ENCODE measurements at places on chromosomes 3 and 15.

DNA sequence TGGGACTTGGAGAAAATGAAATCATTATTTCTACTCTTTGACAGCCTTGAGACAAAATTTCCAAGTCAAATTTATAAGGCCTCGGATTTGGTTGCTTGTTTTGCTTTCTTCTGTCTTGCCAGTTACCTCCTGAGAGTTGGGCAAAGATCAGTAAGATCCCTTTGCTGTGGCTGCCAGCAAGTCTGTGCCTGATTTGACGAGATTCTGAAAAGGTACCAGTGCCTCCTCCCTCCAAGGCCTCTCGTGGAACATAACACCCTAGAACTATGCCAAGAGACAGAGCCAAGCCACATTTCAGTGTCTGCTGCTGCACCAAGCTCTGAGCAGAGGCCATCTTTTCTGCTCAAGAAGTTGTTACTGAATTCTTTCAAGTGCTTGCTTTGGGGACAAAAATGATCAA lies 61.0 kb downstream of the GTPBP8 start:
- DNase-seq, result no peak

DNA sequence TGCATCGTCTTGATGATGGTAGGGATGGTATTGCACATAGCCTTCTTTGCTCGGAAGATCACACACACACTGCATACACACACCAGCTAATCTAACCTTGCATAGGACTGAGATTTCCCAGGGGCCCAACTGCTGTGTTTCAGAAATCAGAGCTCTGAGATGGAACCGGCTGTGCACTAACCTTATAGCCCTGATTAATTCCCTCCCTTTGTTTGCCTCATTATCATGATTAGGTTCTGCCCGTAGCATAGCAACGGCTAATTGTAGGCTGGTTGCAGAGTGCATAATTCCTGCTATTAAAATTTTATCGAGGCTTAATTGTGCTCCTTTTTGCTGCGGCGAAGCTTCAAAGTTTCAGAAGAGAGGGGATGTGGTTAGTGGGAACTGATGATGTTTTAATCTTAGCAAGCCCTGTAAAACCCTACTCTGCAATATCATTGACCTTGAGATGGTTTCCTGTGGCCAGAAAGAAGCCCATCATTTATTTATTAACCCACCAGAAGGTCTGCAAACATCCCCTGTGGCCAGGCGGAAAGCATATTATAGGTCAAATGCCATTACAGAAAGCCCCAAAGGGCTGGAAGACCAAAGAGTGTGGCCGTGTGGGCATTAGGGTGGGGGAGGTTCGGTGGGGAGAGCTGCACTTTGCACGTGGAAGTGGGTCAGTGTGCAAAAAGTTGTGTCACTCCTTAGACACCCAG lies 56.2 kb upstream of the GLCE start:
- no peak for DNase-seq

DNA sequence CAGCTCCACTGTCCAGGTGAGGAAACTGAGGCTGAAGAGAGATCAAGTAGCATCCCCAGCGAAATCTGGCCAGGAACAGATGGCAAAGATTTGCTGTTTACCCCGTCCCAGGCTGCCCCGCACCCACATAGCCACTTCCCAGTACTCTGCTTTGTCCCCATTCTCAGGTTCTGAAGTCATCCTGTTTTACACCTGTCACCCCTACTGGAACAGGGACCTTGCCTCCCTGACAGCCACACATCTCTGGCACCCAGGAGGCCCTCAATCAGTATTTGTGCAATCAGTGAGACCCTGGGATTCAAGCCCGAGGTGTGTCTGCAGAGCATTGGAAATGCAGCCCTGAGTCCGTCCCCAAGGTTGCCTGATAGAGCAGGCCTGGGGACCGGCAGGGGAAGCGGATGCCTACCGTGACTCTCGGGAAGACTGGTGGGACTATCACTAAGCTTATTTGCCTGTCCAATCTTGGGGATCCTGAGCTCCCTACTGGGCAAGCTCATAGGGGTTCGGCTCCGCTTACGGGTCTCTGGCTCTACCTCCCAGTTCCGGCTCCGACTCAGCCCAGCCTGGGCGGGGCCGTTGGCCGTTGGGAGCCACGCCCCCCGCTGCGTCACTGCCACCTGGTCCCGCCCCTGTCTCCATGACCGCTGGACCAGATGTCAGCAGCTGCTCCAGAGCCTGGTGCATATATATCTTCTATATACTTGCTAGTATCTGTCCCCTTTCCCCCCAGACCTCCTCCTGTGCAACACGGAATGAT lies 17.5 kb upstream of the FANCD2 start:
- DNase-seq, result peak; percentile 9

DNA sequence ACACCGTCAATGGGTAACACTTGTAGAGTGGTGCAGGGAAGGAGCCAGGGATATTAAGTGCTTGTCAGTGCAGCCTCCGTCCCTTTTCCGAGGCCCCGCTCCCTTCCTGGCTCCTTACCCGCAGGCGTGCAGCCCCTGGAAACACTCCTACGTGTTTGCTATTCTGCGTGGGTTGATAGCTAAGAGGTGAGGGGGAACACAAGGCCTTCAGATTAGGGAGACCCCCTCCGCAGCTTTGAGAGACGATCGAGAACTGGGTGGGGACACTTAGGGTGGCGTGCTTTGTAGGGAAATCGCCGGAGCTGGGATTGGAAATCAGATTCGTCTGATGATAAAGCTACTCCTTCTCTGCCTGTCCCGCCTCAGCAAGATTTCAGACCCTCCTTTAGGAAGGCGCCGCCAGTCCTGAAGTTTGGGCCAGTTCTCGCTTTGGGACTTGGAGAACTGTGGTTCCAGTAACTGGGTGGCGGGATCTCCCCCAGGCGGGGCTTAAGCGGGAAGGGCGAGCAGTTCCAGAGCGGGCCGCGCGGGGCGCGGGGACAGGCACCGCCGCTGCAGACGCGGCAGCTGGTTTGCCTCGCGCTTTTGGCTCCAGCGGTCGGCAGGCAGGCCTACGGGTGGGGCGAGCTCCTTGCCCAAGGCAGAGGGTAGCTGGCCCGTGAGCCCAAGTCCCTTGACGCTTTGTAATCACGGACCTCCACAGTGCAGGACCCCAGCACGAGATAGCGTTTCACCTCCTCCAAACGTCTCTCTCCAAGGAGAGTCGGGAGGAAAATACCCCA lies 8.0 kb upstream of the FAM107A start:
- peak; percentile 41 for DNase-seq

DNA sequence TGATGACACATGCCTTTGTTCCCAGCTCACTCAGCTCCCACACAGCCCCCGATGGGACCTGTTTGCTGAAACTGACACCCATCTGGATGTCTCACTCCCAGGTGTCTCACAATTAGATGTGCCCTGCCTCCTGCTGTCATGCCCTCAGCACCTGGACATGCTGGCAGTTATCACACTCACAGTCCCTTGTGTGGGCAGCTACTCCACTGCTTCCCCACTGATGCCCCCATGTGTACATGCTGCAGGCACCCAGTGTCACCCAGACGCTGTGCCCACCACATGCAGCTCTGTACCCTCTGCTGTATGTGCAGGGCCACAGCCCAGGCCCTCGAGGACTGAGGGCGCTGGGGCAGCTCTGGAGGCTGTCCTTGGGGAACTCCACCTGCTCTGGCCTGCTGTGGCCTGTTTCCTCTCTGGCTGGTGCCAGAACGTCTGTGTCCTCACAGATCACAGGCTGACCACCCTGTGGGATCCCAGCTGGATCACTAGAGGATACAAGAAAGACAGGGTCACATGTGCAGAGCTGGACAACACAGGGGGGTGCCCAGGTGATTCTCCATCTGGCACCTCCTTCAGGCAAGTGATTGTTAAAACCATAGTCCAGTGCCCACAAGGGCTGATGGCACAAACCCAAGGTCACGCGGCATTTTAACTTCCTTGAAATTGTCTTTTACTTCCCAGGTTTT lies 14.0 kb downstream of the C3orf22 start:
- no peak for DNase-seq

Data from NCI-H187 (cell line).